ENCODE measurements at places on chromosomes 2 and 18.

GRCh38 chr2:118635891-118636290, 211.6 kb downstream of the EN1 start:
- DNase-seq, result no peak

- DNase-seq, result no peak
Measured at GRCh38 chr2:152582081-152582480, 135.2 kb downstream of the PRPF40A start.

DNA sequence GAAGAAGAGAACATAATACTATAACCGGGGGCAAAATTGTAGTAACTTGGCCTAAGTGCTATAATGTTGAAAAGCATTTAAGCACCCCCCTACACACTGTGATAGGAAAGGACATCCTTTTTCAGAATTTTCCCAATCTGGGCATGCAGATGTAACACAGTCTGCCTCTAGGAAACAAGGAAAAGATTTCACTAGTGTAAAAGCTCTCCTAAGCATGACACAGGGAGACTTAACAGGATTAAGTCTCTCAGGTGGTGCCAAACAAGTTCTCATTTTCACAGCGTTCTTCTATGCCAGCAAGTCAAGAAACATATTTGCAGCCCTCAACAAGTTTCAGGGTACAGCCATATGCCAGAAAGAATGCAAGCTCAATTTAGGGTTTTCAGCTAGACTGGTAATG, 53.0 kb downstream of the NCKAP5 start:
- no peak for DNase-seq

GRCh38 chr2:127707890-127708648, 6.8 kb downstream of the SFT2D3 start:
- no peak for DNase-seq

All from skin of body (tissue), 3 donors.